ENCODE measurements at places on chromosomes 12 and 14.

DNA sequence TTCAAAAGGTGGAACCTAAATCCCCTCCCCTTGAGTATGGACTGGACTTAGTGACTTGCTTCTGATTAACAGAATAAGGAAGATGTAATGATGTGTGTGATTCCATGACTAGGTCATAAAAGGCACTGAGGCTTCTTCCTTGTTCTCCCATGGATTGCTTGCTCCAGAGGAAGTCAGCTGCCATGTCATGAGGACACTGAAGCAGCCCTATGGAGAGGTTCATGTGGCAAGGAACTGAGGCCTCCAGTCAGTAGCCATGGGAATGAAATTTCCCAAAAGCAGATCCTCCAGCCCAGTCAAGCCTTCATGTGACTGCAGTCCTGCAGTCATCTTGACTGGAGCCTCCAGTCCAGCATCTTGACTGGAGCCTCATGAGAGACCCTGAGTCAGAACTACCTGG, 10.7 kb downstream of the TMBIM4 start:
- no peak for DNase-seq

GRCh38 chr14:95871531-95871930, 5.1 kb upstream of the TUNAR start:
- DNase-seq, result peak; percentile 67

DNA sequence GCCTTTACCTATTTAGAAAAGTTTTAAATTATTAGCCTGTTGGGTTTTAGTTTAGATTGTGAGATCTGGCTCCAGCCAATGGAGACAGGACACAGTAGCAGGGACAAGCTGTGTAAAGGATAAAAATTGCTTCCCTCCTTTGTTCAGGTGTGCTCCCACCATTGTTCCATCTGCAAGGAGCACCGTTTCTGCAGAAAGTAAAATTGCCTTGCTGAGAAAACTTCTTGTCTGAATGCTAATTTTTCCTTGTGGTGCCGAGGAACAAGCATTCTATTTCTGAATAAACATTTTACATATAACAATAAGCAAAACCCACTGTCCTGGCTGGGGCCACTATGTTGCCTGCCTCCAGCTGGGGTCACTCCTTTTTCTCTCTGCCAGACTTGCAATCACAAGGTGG, 72.7 kb upstream of the ZFP36L1 start:
- no peak for DNase-seq

GRCh38 chr12:1634590-1635191, 5.7 kb downstream of the WNT5B start:
- DNase-seq, result peak; percentile 17

DNA sequence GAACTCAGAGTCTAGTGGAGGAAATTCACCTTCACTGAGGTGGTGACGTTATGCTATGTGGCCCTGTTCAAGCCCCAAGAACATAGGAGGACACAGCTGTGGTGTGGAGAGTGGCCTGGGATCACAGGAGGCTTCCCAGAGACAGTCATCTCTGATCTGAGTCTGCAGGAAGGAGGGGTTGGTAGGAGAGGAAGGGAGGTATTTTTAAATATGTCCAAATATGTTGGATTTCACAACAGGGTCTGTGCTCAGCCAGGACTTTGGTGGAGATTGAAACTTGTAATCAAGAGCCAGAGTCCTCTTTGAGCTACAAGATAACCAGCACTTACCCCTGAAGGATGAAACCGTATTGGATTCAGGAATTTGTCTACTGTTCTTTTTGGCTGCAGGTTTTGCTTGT, 26.4 kb upstream of the MED13L start:
- no peak for DNase-seq

- DNase-seq, result no peak
These were observed 50.5 kb downstream of the METTL25 start for GRCh38 chr12:82408844-82409243.

GRCh38 chr14:20609215-20610001, 18.2 kb upstream of the RNASE12 start:
- DNase-seq, result peak; percentile 76

- DNase-seq, result no peak
These were observed 64.5 kb downstream of the FOXG1 start for GRCh38 chr14:28831126-28831525.

DNA sequence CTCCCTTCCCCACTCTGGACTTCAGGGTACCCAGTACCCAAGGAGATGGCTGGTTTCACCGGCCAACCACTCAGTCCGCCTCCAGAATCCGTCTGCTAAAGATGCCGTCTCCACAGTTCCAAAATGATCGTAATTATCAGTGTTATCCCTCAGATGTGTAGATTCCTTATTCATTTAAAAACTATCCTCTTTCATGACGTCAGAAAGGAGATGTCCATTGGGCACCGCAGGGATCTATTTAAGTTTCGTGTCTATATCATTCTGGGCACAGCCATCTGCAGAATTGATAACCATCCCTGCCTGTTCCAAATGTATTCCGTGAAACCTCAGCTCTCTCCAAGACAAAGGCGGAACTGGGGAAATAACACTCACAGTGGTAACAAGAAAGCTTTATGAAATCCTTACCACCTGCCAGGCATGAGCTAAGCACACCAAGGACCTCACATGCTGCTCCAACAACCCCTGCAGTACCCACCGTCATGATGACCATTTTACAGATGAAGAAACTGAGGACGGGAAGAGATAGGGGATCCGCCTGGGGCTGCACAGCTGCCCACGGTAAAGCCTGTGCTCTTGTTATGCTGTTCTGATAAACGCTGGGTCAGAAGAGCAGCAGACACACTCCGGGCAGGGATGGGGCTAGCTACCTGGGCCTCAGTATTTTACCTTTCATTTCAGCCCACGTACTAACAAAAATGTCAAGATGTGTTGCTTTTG, 90.0 kb downstream of the BCL11B start:
- DNase-seq, result no peak

- no peak for DNase-seq
These were observed 14.7 kb downstream of the GPR68 start for GRCh38 chr14:91229743-91230200.

GRCh38 chr12:79766705-79767464, 76.1 kb upstream of the PAWR start:
- no peak for DNase-seq

DNA sequence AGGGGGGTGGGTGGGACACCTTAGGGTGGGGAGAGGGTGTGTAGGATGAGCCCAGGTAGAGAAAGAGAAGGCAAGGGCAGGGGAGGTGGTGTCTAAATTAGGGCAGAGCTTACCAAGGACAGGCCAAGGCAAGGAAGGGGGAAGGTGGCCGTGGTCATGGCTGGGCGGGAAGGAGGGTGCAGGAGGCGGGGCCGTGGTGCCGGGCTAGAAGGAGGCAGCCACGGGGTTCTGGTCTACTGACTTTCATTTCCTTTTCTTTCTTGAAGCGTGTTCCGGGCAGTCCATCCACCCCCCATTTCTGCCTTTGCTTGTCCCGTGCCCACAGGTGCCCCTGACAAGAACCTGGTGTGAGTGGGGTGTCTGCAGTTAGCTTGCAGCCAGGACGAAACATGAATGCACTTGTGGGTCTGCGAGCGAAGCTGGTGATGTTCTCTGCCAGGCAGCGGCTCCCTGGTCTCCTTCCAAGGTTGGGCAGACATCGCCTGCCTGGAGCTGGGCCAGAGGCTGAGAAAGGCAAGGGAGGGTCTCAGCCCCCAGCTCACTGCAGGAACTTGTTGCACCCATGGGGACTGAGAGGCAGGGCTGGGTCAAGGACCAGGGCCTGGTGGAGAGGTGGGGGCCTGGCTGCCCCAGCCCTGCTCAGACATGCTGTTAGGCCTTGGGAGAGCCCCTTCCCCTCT, 58.2 kb downstream of the KIF26A start:
- no peak for DNase-seq

DNA sequence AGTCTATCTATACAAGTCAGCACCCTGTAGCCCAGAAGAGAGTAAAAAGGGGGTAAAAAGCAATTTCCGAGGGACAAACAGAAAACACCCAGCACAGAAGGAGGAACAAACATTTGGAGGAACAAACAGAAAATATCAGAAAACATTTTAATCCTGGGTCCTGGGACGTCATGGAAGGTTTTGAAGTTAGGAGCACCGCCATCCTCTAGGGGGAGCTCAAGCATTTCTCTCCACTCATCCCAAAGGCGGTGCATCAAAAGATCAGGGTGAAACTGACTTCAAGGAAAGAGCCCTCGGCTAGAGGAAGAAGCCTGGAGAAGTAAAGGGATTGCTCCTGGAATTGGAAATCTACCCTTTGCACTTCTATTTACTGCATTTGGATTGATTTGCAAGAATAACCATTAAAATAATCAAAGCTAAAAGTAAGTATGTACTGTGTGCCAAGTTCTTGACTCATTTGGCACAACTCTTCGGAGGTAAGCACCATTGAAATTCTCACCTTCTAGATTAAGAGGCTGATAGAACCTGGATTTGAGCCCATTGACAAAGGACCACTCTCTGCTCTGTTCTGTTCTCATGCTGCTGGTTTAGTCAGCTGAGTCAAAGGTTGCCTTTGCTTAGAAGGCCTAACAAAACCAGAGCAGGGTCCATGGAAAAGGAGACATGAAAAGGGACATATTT, 17.2 kb upstream of the POC1B start:
- DNase-seq, result peak; percentile 53

GRCh38 chr12:127623362-127623761, 643.6 kb upstream of the TMEM132C start:
- DNase-seq, result no peak

- DNase-seq, result no peak
These were observed 18.9 kb upstream of the OTX2 start for GRCh38 chr14:56829151-56829550.

DNA sequence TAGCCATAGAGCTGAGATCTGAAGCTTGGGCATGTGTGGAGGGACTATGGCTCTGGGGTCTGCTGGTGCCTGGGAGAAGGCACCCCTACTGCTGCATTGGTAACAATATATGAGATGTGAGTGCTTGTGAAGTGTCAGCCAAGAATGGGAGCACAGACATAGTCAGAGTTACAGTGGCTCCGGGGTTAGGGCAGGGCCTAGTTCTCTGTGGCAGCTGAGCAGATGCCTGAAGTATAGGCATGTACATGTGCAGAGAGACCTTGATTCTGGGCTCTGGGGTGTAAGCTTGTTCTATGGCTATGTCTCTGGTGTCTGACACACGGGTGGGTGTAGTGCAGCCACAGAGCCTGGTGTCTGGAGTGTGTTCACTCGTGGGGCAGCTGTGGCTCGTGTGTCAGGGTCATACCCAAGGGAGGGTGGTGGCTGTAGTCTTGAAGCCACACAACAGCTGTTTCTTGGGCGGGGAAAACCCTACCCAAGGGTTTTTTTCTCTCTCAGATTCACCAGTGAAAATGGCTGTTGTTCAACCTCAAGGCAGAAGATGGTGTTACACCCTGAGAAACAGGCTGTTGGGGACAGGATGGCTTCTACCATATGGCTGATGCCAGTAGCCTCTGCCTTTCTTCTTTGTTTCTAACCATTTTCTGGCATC, 11.9 kb upstream of the TCL1A start:
- DNase-seq, result no peak

DNA sequence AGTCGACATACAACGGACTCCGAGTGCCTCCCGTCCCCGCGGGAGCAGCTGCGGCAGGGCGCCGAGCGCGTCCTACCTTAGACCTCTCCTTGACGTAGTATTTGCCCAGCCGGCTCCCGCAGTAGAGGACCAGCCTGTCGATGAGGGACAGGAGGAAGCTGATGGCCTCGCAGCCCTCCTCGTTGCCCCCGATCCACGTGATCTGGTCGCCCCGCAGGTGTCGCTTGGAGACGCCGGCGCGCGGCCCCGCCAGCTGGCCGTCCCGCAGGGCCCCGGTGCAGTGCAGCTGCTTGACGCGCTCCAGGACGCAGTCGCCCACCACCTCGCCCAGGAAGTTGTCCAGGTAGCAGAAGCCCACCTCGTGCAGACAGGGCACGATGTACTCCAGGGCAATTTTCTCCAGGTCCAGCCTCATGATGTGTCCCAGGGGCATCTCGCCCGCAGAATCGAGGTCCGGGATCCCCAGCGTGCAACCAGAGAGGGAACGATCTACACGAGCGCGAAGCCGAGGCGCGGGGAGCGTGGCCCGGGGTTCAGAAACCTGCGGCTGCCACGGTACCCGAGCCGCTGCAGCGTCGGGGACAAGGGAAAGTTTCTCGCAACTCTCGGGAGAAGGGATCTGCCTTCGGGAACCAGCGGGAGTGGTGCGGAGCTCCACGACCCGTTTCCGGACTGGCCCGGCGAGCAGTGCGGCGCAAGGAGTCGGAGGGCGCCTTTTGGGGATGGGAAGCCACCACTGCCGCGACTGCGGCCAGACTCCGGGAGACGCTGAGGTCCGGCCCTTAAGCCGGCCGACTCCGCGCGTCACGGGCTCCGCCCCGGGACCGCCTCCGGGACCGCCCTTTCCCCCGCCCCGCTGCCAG, at the start of gene EGLN3:
TSS of gene EGLN3 (minus strand) at position 755 of the 863 bp plus-strand sequence. CDS start at position 433, 322 bp downstream.
- peak; percentile 87 for DNase-seq

DNA sequence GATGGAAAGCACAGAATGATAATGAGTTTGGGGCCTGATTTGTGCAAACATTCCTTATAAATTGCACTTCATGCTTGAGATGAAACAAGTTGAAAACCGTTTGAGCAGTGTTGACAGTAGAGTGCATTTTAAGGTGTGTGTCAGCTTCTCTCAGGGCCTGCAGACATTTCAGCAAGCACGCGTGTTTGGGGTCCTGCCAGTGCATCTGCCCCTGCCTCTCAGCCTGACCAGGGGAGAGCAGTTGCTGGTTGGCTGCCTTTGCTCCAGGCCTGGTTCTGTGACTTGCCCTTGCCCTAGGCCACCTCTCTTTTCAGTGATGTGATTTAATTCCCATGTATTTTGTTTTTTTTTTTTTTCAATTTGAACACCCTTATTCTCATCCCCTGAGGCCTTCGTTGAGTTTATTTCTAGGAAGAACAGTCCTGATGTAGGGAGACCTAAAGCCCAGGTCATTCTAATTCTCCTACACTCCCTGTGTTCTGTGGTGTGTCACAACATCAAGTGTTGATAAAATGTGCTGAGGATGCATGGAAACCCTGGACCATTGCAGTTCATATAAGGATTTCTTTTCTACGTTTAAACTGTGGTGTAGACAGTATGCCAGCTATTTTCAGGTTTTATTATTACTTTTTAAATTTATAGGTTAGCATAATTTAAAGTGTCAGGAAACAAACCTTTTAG, 40.1 kb upstream of the AMN start:
- DNase-seq, result peak; percentile 11

GRCh38 chr12:47100160-47100559, 20.4 kb upstream of the AMIGO2 start:
- DNase-seq, result no peak

DNA sequence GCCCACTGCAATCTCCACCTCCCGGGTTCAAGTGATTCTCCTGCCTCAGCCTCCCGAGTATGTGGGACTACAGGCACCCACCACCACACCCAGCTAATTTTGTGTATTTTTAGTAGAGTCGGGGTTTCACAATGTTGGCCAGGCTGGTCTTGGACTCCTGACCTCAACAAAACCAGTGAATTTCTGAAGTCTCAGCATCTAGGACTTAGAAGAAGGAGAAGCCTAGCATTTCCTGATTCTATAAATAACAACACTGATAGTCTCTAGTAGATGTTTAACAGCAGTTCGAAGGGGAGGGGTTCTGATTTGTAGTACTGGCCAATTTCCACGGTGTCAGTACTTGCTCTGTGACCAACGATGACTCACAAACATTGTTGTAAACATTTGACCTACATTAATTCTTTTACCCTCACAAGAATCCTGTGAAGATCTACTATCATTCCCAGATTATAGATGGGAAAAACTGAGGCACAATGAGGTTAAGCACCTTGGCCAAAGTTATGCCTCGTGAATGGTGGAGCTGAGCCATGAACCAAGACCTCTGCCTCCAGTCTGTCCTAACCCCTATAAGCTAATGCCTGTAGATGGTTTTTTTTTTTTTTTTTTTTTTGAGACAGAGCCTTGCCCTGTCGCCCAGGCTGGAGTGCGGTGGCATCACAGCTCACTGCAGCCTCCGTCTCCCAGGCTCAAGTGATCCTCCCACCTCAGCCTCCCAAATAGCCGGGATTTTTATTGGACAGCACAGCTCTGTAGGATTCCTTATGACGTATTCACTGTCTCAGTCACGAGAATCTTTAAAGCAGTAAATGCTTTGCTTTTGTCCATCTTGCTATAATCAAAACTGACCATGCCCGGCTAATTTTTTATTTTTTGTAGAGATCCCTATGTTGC, 5.2 kb downstream of the P2RX4 start:
- DNase-seq, result no peak
